ENCODE measurements at places on chromosomes 7 and 10. TPM values are rescaled to one million over a fixed set of nuclear protein-coding genes. Genes with fewer than 3 reads are reported as not detected.
A peak's percentile ranks its signal among the peaks of the same experiment; 100 is the strongest.

WBP1L gene
- 19.9 TPM for total RNA-seq

LRRD1 gene
- total RNA-seq = not detected

DNA sequence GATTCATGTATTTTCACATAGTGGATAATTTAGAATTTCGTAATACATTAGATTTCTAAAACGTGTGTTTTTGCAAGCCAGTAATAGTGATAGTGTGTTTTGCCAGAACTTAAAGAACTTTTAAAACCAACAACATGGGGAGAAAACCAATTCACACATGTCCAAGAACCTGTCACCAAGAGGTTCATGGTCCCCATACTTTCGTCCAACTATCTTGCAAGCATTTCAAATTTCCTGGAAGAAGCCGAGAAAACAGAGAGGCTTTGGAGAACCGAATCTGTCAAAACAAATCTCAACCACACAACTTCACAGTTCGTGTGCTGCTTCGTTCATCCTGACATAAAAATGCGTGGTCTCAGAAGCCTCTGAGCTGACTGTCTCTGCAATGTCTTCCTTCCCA is 31.9 kb downstream of the GFRA1 start:
- H3K4me3 ChIP-seq = no peak overlapping the region
- no peak for DNase-seq
- no peaks in the 10 kb centered on the region for H3K4me1 ChIP-seq
- H3K36me3 ChIP-seq = no peaks in the 10 kb centered on the region
- no peak overlapping the region for H3K27ac ChIP-seq
- peaks cover 12% of the 10 kb centered on the region for H3K27me3 ChIP-seq

- no peak overlapping the region for H3K27ac ChIP-seq
- DNase-seq = no peak
- H3K4me3 ChIP-seq = no peak overlapping the region
- no peaks in the 10 kb centered on the region for H3K36me3 ChIP-seq
These were observed 117.9 kb downstream of the ADCY1 start for GRCh38 chr7:45692031-45692430.

DNA sequence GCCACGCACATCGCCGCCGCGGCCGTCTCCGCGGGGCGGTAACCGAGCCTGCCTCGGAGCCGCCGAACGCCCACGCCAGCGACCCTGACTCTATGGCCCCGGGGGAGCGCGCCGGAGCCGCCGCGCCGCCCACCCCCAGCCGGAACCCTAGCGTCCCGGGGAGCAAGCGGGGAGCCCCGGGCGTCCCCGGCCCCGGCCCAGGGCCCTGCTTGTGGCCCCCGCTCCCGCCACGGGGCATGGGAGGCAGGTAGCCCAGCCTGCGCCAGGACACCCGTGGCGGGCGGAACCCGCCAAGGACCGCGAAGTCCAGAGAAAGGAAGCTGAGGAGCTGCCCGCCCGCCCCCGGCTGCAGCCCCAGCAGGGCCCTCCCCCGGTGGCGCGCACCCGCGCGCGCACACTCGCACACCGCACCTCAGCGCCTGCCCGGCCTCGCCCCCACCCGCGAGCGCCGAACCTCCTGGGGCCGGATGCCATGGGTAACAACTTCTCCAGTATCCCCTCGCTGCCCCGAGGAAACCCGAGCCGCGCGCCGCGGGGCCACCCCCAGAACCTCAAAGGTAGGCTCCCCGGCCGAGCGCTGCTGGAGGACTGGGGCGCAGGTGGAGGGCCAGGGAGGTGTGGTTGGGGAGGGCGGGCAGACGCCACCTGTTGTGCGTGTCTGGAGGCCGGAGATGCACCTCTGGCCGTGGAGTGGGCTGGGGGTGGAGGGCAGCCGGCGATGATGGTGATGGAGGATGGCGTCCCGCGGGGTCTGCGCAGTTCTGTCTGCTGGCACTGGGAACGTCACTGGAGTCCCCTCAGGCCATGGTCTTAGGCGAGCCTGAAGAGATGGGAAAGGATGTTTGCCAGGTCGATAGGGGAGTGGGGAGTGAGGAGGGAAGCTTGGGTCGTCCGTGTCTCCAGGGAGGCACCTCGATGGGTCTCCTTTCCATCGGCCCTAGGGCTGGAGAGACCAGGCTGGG is 692 bp downstream of the NEURL1 start:
- H3K4me3 ChIP-seq = peak overlapping the region; percentile 67
- no peak for DNase-seq
- no peaks in the 10 kb centered on the region for H3K36me3 ChIP-seq
- H3K4me1 ChIP-seq = peaks cover 22% of the 10 kb centered on the region
- no peak overlapping the region for H3K27ac ChIP-seq

GRCh38 chr7:115410972-115411686 is 489.2 kb downstream of the MDFIC start:
- no peak overlapping the region for H3K27ac ChIP-seq
- no peak for DNase-seq
- H3K4me3 ChIP-seq = no peak overlapping the region
- H3K36me3 ChIP-seq = no peaks in the 10 kb centered on the region
- no peaks in the 10 kb centered on the region for H3K27me3 ChIP-seq
- H3K4me1 ChIP-seq = no peaks in the 10 kb centered on the region

- no peak overlapping the region for H3K4me3 ChIP-seq
- no peak for DNase-seq
These were observed 64.4 kb upstream of the HECTD2 start for GRCh38 chr10:91345716-91346115.

DNA sequence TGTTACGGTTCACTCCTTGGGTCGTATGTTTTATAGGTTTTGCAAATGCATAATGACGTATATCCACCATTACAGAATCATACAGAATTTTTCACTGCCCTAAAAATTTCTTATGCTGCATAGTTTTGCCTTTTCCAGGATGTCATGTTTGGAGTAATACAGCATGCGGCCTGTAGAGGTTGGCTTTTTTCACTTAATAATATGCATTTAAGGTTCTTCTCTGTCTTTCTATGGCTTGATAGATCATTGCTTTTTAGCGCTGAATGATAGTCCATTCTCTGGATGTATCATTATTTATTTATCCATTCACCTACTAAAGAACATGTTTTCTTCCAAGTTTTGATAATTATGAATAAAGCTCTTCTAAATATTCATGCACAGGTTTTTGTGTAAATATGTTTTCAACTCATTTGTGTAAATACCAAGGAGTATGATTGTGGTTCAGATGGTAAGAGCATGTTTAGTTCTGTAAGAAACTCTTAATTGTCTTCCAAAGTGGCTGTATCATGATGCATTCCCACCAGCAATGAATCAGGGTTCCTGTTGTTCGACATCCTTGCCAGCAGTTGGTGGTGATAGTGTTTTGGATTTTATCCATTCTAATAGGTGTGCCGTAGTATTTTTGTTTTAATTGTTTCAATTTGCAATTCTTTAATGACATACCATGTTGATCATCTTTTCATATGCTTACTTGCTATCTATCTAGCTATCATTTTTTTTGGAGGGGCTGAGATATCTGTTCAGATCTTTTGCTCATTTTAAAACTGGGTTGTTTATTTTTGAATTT is 531.2 kb upstream of the GHITM start:
- no peak overlapping the region for H3K27ac ChIP-seq
- no peaks in the 10 kb centered on the region for H3K36me3 ChIP-seq
- no peak for DNase-seq

Data from Calu3 (cell line).